ENCODE measurements at places on chromosomes 1 and 21.

- DNase-seq: no peak
Observed at GRCh38 chr1:54937469-54937868, 43.0 kb upstream of the TMEM61 start.

GRCh38 chr1:184340984-184341383 is 45.8 kb upstream of the C1orf21 start:
- no peak for DNase-seq

GRCh38 chr21:36113647-36114428 is 21.0 kb upstream of the CBR3 start:
- DNase-seq: no peak

- no peak for DNase-seq
Observed at GRCh38 chr21:44989537-44989886, 49.7 kb downstream of the SLX9 start.

DNA sequence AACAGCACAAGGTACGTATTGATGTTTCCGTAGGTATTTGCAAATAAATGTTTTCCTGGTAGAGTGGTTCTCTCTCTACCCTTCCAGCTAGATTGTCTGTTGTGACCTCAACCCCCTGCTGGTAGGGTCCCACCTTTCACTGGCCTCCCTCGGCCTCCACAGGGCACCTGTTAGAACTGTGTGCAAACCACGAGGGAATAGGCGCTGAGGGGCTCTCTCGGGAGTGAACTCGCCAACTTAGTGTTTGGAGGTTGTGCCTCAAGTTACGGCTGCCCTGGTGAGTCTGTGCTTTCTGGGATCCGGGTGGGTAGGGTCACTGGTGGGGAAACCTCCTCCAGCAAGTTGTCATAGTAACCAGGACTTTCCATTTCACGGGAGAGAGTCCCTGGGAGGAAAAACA is 204.7 kb upstream of the EDN2 start:
- DNase-seq: no peak

- no peak for DNase-seq
Observed at GRCh38 chr1:180155182-180155682, 563 bp downstream of the QSOX1 start.

GRCh38 chr1:18128298-18128697 is 20.7 kb downstream of the IGSF21 start:
- DNase-seq: no peak

GRCh38 chr1:32240140-32240951 is 6.7 kb upstream of the FAM167B start:
- DNase-seq: peak; percentile 49

GRCh38 chr1:23591460-23592208 is 32.3 kb upstream of the ID3 start:
- DNase-seq: no peak

DNA sequence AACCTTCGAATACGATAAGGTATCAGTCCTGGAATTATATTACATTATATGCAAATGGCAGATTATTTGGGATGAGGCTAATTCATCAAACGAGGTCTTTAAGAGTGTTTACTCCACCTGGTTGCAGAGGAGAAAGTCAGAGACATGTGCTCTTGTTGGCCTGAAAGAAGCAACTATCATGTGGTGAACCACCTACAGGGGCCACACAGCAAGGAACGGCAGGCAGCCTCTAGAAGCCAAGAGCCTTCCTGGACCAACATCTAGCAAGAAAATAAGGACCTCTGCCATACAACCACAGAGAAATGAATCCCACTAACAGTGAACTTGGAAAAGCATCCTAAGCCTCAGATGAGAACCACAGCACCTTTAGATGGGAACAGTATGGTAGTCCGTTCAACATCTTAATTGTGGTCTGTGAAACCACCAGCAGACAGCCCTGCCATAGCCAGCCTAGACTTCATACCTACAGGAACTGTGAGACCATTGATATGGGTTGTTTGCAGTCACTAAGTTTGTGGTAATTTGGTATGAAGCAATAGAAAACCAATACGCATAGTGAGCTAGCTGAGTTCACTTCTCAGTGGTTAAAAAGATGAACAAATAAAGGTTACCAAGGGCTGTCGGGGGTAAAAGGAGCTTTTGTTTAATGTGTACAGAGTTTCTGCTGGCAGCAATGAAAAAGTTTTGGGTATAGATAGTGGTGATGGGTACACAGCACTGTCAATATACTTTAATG is 345.7 kb upstream of the RUNX1 start:
- no peak for DNase-seq

GRCh38 chr21:31772674-31773555 is 41.0 kb upstream of the SCAF4 start:
- DNase-seq: peak; percentile 35

- no peak for DNase-seq
Observed at GRCh38 chr1:117695796-117696490, 90.1 kb downstream of the TENT5C start.

- DNase-seq: no peak
Observed at GRCh38 chr21:25298512-25299491, 308.5 kb downstream of the MRPL39 start.

GRCh38 chr1:78703806-78704205 is 54.2 kb downstream of the IFI44 start:
- no peak for DNase-seq

- no peak for DNase-seq
Observed at GRCh38 chr21:20270365-20271055, 727.7 kb upstream of the NCAM2 start.

DNA sequence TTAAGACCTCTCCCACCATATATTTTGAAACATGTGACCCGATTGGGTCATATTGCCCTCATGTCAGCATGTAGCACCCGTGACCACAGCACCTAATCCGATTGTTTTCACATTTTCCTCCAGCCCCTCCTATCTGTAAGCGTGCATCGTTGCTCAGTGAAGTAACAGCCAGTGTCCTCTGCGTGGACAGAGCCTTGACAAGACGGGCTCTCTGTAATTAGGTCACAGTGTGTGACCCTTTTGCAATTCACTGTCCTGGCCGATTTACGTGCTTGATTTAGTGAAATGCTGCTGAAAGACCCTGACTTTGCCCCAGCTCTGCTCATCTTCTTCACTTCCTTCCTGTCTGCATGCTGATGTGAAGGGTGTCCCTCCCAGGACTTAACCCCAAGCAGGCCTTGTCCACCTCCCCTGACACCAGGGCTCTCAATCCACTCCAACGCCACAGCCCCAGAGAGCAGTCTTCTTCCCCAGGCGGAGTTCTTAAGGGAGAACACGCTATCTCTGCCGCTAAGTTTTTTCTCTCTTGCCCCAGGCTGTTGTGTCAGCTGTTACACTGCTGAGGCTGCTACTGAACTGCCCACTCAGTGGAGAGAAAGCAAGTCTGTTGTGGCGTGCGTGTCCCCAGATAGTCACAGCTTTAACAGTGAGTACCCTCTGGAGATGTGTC is 19.4 kb downstream of the URB2 start:
- no peak for DNase-seq

- no peak for DNase-seq
Observed at GRCh38 chr21:33058527-33058926, 11.4 kb upstream of the OLIG1 start.

DNA sequence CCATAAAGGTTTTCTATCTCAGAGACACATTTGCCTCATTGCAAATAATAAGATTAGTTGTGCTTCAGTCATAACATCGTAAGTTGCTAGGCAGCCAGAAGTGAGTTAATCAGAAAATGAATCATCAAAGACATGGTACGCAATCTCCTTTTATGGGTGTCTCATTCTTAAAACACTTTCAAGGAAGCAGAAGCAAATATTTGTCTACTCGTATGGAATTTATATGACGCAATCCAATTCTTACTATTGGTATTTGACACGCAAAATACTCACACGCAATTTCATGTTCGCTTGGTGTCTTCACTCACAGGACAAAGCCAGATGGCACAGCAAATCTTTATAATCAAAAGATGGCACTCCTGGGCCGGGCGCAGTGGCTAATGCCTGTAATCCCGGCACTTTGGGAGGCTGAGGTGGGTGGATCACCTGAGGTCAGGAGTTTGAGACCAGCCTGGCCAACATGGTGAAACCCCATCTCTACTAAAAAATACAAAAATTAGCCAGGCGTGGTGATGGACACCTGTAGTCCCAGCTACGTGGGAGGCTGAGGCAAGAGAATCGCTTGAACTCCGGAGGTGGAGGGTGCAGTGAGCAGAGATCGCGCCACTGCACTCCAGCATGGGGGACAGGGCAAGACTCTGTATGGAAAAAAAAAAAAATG is 56.4 kb downstream of the HLCS start:
- DNase-seq: no peak

DNA sequence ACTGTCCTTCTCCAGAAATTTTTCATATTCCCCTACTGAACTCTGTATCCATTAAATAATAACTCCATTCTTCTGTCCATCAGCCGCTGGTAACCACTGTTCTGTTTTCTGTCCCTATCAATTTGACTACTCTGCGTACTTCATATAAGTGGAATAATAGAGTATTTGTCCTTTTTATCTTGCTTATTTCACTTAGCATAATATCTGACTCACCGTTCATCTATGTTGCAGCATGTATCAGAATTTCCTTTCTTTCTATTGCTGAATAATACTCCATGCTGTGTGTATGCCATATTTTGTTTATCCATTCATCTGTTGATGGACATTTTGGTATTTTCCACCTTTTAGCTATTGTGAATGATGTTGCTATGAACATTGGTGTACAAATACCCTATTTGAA is 71.9 kb downstream of the CEP350 start:
- no peak for DNase-seq

GRCh38 chr1:109761227-109762038 is 2.3 kb downstream of the EPS8L3 start:
- DNase-seq: no peak

GRCh38 chr1:50531601-50532000 is 108.4 kb upstream of the DMRTA2 start:
- no peak for DNase-seq

DNA sequence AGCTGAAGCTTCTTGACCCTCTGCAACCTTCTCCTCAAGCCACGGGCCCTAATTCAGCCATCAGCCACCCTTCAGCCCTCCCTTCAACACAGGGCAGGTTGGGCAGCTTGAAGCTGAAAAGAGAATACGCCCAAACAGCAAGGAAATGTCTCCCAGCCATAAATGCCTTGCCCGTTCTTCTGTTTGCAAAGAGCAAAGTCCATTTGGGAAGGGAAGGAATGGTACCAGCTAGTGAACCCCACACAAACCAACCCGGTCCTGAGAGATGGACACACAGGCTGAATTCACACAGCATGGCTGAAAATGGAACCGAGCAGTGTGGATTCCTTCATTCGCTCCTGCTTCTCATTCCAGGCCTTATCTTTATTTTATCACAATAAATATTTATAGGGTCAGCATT is 11.5 kb downstream of the PLEKHA6 start:
- no peak for DNase-seq

DNA sequence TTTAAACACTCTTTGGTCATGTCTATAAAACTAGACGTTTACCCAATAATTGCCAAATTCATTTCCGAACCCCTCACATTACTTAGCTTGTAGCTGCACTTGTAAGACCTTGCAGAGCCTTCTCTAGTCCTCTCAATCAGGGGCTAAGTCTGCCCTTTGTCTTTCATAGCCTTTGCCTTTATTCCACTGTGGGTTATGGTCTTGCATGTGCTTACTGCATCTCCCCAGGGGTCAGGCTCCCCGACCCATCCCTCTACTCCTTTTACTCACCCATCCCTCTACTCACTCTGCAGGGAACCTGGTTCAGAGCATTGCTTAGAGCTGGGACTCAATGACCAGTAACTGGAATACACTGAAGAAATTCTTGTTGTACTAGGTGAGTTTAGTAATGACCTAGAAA is 235.4 kb downstream of the PCP4 start:
- DNase-seq: no peak

GRCh38 chr1:243343970-243344937 is 88.4 kb downstream of the SDCCAG8 start:
- no peak for DNase-seq

GRCh38 chr1:40977716-40978115 is 1.8 kb upstream of the CTPS1 start:
- DNase-seq: no peak

DNA sequence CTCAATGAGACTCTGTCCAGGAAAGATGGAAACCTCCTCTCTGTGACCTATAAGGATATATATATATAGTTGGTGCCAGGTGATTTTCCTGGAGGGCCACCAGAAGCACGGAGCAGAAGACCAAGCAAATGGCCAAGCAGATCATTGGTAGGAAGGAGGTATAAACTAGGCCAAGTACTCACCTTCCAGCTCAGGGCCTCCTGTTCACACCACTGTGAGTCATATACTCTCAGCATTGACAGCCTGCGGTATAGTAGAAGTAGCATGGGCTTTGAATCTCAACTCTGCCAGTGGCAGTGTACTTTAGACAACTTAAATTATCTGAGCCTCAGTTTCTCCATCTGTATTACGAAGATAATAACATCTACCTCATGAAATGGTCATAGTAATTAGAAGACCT is 15.4 kb downstream of the IL12RB2 start:
- no peak for DNase-seq

- DNase-seq: no peak
Observed at GRCh38 chr1:162271972-162272371, 104.7 kb downstream of the SPATA46 start.

GRCh38 chr1:231200388-231201031 is 38.7 kb downstream of the TRIM67 start:
- no peak for DNase-seq

GRCh38 chr1:12552951-12553921 is 64.8 kb downstream of the DHRS3 start:
- DNase-seq: no peak
